ENCODE measurements at places on chromosomes 3 and 15.

DNA sequence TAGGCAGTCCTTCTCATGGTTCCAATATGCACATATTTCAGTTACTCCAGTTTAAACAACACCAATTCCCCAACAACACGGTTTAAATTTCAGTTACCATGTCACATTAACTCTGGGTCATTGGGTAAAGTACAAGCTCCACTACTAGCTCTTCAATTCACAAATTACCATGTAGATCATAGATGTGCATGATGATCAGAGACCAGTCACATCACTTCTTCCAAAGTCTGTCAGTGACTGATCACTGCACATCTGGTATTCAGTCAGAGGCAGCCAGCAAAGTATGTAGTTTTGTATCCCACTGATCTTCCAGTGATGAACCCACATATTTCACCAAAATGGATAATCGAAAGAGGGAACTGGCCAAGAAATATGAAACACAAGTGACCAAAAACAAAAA lies 978.4 kb upstream of the CFAP20DC start:
- no peak for DNase-seq

- no peak for DNase-seq
Observed at GRCh38 chr3:183711516-183711915, 13.9 kb downstream of the YEATS2 start.

GRCh38 chr3:45967724-45968123 lies 24.5 kb downstream of the CXCR6 start:
- DNase-seq: no peak

- DNase-seq: no peak
Observed at GRCh38 chr15:93983526-93983925, 247.8 kb upstream of the MCTP2 start.

GRCh38 chr3:124621498-124621897 lies 108.8 kb upstream of the UMPS start:
- DNase-seq: no peak

GRCh38 chr3:52305926-52306325 lies 10.2 kb upstream of the DNAH1 start:
- no peak for DNase-seq

GRCh38 chr3:66592927-66593625 lies 92.3 kb upstream of the LRIG1 start:
- DNase-seq: no peak

- no peak for DNase-seq
Observed at GRCh38 chr15:76200083-76200465, 111.2 kb downstream of the ETFA start.

- no peak for DNase-seq
Observed at GRCh38 chr15:97224191-97224641, 736.3 kb upstream of the ARRDC4 start.

DNA sequence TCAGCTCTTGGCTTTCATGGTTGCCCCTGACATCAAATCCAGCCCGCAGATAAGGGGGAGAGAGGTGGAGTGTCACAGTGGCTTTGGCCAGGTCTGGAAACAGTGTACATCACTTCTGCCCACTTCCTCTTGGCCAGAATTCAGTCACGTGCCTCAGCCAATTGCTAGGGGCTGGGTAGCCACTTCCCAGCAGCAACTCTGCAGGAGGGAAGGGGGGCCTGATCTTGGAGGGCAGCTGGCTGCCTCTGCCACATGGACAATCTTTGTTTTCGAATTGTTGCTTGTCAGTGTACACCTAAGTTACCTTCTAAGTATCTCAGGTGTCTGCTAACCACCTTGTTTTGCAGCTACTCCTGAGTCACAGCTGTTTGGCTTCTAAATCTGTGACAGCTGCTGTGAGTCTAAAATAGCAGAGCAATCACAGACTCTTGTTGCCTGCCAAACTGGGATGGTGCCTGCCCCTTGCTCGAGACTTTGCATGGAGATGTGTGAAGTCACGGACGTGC lies 41.0 kb upstream of the LIMD1 start:
- DNase-seq: no peak

DNA sequence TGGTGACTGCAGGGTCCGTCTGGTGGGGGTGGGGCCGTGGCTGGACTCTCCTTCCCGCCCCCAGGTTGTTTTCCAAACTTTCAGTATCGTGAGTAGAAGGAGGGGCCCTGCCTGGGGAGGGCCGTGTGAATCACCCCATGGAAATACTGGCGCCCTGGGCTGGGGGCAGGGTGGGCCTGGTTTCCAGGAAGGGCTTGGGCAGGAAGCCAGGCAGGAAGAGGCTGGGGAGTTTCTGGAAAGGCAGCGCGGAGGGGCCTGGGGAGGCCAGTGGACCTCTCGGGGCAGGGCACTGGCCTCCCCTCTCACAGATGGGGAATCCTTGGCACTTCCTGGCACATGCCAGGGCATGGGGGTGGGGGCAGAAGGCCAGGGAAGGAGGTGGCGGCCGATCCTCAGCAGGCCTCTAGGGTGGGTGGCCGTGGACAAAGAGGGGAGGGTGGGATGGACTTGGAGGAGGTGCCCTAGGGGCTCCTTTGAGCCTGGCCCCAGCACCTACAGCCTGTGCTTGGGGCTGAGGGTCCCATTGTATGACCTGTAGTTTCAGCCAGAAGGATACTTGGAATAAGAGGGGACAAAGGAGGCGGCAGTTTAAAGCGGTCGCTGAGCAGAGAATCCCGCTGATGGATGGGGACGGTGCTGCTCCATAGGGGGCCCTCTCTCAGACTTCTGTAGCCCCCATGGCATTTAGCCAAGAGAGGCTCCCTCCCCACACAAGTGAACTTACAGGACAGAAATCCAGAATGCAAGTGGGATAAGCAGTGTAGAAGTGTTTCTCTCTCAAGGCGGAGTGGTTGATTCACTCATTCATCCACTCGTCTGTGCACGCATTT lies 56.5 kb upstream of the GATA2 start:
- DNase-seq: no peak

DNA sequence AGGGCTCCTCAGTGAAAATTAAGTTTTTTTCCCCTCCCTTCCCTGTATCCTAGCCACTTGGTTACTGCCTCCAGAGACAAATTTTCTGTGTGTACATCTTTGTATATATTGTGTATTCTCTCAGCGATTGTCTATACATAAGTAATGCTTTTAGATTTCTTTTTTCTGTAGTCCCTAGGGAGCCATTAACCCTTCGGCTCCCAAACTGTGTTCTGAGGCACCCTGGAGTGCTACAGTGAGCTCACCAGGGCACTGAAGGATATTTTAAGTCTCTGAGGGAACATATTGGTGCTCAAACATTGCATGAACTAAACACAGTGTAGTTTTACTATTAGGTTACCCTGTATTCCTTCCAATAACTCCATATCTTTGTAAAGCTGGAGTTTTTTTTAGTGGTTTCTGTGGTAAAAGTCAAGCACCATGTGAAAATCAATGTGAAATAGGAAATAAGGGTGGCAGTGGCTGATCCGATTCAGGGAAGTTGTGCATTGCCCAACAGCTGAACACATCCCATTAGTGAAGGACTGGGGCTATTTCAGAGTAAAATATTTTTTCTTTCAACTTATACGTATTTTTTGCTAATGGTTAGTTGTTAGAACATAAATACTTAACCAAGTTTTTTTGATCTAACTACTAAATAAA lies 43.0 kb downstream of the USP13 start:
- no peak for DNase-seq

DNA sequence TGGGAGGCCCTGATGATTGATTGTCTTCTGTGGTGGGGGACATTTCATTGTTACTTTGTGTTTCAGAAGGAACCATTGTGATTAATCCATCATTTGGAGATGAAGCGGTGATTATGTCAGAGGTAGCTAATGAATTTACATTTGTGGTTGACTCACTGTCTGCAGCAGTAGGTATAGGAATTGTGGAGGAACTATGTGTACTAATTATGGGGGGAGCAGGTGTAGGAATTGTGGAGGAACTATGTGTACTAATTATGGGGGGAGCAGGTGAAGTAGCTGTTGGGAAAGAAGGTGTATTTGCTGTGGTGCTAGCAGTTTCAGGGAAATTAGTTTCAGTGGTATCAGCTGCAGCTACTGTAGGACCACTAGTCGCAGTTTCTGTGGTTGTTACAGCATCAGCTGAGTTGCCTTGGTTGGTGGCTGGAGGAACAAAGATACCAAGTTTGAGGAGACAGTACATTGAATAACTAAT lies 6.9 kb downstream of the MUC13 start:
- DNase-seq: no peak

GRCh38 chr3:194223951-194224350 lies 88.0 kb downstream of the HES1 start:
- no peak for DNase-seq

GRCh38 chr3:137204409-137204808 lies 246.6 kb downstream of the IL20RB start:
- DNase-seq: no peak

DNA sequence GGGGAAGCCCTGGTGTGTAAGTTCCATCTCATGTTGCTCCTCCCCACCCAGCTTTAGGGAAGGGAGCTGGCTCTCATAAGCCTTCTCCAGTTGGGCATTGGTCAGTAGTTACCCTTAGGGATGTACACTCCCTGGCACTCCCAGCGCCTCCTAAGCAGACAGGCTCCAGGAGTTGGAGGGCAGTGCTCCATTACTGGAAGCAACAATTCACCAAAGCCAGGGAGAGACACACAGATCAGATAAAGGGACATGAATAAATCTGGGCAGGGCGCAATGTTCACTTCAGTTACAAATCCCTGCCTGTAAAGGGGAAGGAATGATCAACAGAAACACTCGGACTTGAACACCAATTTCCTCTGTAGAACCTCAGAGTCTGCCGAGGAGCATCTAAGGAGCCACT lies 169.1 kb upstream of the CTNNB1 start:
- no peak for DNase-seq

DNA sequence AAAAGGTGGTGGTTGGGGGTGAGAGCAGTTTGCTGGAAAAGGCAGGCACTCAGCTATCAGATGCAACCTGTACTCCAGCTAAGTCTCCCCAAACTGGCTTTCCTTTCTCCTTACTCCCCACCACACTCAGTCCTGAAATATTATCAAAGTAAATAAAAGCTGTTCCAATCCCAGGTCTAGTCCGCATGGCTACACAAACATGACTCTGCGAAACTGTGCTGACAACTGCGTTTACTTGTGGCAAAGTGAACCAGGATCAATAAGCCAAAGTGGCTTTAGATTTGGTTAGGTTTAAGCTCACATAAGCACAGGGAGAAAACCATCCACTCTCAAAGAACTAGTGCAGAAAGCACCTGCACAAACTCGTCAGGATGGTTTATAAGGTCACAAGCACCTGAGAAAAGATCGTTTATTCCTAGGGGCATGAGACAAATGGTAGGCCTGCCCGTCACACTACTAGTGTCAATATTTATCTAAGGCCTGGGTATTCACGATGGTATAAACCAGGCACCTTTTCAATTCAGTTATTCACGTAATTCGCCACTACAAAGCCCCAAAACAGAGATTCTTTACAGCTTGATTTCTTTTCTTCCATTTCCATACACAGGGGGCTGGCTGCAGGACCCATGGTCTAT lies 25.3 kb downstream of the LRIG1 start:
- DNase-seq: no peak

- DNase-seq: no peak
Observed at GRCh38 chr3:36765104-36765503, 751 bp upstream of the DCLK3 start.

DNA sequence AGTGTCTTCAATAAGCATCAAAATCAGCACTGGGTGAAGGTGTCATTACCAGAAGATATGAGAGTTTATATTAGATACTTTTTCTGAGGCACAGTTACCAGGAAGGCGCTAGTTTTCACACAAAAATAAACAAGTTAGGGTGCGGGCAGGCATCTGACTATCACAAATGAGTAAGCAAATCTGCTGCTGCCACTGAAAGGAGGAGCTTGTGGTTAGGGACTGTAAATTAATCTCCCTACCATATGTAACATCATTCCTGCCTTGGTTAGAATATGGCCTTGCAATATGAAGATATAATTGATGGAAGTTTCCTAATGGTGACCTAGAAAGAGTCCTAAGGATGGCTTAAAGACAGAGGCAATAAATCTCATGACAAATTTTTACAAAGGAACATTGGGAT lies 19.5 kb upstream of the EID1 start:
- no peak for DNase-seq

GRCh38 chr3:75001330-75001729 lies 386.9 kb upstream of the CNTN3 start:
- DNase-seq: no peak

- DNase-seq: no peak
Observed at GRCh38 chr3:61136191-61136590, 115.1 kb downstream of the FHIT start.

DNA sequence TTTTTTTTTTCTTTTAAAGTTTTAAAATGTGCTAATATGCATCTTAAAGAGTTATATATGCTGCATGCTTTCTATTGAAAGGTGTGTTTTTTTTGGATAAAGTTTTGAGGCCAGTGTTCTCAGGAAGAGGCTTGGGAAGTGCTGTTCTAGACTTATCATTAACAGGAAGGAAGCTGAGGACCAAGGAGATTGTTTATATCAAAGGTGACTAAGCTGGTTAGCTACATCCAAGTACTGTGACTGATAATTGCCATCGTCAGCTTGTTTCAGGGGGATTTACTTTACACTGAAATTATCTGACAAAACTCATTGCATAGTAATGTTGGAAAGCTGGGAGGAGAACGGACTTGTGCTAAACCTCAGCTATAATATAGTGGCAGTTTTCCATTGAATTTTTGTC lies 36.3 kb upstream of the UTS2B start:
- no peak for DNase-seq

GRCh38 chr3:117480972-117481371 lies 771.4 kb downstream of the TUSC7 start:
- no peak for DNase-seq

DNA sequence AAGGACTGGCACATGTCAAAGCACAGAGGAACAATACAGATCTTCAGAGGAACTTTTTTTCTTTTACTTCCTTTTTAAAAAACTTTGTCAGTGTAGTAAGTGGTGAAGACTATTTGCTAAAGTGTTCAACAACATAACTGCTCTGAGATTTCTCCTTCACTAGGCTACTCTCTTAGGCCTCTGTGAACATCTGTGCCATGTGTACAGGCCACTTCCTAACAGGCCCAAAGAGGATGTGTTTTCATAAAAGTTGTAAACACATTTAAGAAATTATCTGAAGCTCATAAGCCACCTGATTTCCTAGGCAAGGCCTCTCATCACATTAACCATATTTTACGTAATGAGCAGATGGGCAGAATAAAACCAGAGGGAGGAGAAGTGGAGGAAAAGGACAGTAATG lies 235.4 kb downstream of the FHIT start:
- DNase-seq: no peak

DNA sequence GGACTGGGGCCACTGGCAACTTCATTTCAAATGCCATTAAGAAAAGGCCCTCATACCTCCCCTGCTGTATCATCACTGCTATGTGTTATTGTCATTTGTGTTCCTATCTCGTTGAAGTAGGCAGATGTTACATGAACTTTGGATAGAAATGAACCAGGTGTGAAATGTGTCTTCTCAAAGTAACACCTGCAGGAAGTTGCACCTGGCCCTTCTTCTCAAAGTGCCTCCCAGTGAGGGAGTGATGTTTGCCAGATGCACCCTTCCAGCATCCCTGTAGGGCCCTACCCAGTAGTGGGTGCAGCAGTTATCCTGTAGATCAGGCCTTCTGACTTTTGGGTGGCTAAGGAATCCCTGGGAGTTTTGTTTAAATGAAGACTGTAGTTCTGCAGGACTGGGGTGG lies 197.7 kb upstream of the CTNNB1 start:
- DNase-seq: no peak

GRCh38 chr3:7615043-7615442 lies 754.1 kb downstream of the GRM7 start:
- DNase-seq: no peak

Data from T follicular helper cell (primary cell).